ENCODE measurements at places on chromosomes 3 and 15.
A peak's percentile ranks its signal among the peaks of the same experiment; 100 is the strongest.

- DNase-seq: no peak
These were observed 54.9 kb downstream of the KIF9 start for GRCh38 chr3:47227678-47228077.

- DNase-seq: peak; percentile 63
These were observed 1.9 kb upstream of the ADPGK start for GRCh38 chr15:72785432-72785831.

- DNase-seq: no peak
These were observed 2.9 kb downstream of the ADPRH start for GRCh38 chr3:119582178-119582577.

DNA sequence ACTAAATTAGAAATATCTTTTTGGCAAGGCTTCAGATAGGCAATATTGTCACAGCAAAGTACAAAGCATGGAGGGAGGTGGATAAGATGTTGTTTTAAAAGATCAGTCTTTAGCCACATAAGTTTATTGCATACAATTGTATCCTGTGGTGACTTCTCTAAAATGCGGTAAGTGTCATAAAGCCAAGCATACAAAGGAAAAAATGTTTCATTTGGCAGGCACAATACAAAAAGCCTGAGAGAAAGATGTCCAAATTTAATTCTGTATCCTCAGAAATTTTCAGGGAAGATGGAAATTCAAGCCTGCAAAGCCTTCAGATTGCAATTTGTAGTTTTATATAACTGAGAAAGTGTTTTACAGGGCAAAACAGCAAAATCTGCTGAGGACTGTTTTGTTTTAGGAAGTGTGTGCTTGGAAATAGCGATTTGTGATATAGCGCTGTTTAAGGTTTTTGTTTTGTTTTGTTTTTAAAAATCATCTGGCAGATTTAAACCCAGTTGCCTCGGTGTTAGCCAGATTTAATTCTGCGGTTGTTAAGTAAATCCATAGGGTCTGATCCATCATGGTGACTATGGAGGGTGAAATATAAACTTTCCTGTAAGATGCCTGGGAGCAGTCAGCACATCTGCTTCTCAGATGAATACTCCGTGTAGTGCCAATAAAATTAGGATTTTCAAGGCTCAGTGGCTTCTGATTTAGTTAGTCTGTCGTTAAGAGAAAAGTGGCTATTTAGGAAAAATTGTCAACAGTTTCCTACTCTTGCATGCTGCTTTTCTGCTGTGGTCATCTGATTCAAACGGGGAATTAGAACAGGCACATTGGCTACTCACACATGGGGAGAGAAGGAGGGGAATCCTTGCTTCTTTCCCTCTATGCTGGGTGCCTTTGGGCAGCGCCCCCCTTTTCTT, 8.0 kb downstream of the KAT2B start:
- no peak for DNase-seq

- peak; percentile 23 for DNase-seq
These were observed 69.7 kb upstream of the UBE3A start for GRCh38 chr15:25508369-25509002.
